ENCODE measurements at places on chromosomes 1 and 21.

- no peak for DNase-seq
These were observed 23.3 kb downstream of the ZP4 start for GRCh38 chr1:237867380-237867888.

- DNase-seq = no peak
These were observed 420.1 kb downstream of the DISC1 start for GRCh38 chr1:232046451-232047306.

DNA sequence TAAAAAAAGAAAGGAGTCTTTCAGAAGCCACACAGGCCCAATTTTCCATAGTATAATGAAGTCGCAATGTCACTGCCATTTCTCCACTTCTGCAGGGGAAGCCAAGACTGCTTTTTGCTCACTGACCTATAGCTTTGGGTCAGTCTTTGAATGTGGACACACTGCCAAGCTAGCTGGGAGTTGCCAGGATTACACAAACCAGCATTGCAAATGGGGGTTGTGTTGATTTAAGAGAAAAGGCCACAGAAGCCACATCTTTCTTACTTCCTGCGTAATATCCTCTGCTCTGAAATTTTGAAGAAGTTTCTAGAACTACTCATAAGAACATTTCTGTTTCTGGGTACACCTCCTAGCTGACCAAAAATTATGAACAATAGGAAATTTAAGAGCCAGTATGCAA, 45.8 kb upstream of the SAMSN1 start:
- no peak for DNase-seq

- no peak for DNase-seq
These were observed 9.7 kb upstream of the THEM4 start for GRCh38 chr1:151918819-151919610.

DNA sequence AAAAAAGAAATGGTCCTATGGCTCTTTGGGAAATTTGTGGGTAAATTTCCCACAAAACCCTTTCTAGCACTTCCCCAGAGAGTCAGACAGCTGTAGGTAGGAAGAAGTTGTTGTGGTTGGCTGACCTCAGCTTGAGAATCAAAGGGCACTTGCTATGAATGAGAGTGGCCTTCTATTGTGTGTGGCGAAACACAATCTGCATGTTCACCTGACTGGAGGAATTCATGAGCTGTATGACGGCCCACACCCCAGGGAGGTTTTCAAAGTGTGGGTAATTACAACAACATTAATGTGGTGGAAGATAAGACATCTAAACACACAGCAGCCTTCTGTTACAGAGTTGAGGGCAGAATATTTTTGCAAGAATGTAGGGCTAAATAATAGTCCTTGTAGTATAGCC, 38.8 kb downstream of the NGF start:
- no peak for DNase-seq

DNA sequence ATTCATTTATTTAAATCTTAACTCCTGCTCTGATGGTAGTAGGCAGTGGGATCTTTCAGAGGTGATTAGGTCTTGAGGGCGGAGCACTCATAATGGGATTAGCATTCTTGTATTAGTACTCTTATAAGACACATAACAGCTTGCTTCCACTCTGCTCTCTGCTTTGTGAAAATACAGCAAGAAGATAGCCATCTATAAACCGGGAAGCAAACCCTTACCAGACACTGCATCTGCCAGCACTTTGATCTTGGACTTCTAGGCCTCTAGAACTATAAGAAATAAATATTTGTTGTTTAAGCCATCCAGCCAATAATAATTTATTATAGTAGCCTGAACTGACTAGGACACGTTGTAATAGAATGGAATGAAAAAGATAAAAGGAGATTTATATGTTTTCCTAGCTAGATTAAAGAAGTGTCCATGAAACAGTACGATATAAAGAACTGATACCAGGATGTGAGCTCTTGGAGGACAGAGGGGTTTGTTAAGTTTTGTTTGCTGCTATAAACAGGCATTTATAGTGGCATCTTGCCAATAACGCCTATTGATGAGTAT, 869.9 kb downstream of the MRPL39 start:
- no peak for DNase-seq

GRCh38 chr1:157073944-157074685, 25.5 kb downstream of the ETV3L start:
- DNase-seq = no peak

DNA sequence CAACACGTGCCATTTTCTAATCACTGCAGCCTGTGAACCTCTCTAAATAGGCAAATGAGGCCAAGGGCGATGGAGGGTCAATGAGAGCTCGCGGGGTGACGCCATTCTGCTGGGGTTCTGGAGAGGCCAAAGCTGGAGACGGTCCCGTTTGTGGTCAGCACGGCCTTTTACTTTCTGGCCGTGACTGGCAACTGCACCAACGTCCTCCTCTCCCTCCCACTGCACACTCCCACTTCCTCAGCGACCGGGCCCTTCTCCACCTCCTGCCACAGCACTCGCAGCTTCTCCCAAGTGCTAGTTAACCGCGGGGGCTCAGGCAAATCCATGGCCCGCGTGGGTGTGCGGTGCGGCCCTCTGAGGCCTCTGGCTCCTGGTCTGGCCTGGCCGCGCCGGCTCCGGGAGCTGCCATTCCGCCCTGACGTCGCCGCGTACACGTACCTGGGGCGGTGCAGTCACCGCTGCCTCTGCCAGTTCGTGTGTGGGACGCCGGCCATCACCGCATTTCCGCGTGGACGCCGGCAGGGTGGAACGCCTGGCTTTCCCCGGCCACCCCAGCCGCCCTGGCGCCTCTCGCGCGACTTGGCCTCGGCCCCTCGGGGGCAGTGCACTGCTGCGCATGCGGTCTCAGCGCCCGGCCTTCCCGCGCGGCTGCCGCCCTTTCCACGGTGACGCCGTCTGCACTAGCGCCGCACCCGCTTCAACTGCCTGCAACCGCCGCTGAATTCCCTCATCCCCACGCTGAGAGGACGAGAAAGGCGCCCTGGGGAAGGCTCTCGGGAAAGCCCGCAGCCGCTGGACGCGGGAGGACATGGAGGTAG, 18.2 kb downstream of the OR2C3 start:
- no peak for DNase-seq

- no peak for DNase-seq
These were observed 18.2 kb upstream of the KIAA0040 start for GRCh38 chr1:175210744-175211143.

- no peak for DNase-seq
These were observed 7.4 kb downstream of the LRRC53 start for GRCh38 chr1:74504933-74505512.

GRCh38 chr1:215543191-215543606, 23.9 kb upstream of the KCTD3 start:
- DNase-seq = no peak

- no peak for DNase-seq
These were observed 6.1 kb downstream of the ATF3 start for GRCh38 chr1:212614453-212615200.

DNA sequence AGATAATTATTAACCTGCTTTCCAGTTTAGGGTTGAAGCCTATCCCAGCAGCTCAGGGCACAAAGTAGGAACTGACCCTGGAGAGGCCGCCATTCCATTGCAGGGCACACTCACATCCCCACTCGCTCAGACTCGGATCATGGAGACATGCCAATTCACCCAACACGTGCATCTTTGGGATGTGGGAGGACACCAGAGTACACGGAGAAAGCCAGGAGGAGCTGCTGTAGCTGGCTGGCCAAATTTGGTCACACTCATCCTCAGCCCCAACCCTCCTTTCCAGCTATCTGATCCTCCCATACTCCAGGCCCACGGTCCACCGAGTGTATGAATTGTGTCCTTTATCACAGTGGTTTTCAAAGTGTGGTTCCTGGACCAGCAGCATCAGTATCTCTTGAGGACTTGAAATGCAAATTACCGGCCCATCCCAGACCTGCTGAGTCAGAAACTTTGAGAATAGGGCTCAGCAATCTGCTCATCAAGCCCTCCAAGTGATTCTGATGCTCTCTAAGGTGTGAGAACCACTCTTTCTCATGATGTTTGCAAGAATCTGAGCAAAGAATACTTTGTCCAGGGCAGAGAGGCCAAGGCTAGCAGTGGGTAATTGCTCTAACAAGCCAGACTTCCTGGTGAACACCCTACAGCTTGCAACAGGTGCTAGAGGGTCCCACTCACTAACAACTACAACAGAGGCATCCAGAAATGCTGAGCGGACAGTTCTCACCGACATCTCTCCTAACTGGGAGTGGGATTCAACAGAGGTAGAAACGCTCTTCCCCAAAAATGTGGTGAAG, 26.3 kb downstream of the IER5 start:
- no peak for DNase-seq

GRCh38 chr1:152110365-152110859, 4.8 kb downstream of the TCHH start:
- DNase-seq = no peak

DNA sequence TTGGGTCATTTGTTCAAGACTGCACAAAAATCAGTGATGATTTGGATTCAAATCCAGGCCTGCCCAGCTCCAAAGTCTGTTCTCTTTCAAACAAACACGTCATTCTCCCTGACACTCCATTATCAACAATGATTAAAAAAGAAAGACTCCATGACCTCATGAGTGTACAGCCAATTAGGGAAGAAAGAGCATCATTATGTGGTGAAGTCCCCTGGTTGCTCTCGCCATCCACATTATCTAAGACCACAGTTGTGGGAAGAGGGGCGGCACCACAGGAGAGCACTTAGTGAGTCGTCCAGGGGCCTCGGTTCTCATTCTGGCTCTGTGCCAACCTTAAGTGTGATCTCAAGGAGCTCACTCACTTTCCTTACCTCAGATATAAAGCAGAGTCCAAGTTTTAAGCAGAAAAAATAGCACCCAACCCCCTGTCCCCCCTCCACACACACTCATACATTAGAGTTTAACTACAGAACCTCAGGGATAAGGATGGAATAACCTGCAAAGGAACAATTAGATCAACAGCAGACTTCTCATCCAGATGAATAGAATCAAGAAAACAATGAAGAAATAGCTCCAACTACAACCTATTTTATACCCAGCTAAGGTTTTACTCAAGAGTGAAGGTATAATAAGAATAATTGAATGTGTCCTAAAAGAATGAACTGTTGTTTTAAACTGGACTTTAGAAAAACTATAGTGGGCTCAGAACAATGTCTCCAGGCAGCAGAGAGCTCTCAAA, 47.8 kb downstream of the COL6A1 start:
- DNase-seq = no peak

DNA sequence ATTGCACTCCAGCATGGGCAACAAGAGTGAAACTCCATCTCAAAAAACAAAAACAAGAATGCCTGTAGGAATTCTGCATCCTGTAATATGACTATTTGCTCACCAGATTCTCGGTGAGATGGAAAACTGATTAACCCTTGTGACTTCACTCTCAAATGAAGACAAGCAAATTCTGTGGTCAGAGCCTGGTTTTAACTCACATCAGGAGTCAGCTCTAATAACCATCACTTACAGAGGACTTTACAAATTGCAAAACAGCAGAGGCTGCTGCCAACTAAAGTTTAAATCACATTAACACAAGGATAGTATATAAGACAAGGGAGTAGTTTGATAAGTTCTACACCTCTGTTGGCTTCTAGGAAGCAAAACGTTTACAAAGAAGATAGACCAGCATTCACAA, 35.7 kb upstream of the FAM163A start:
- DNase-seq = no peak

- DNase-seq = no peak
These were observed 28.8 kb downstream of the CFAP74 start for GRCh38 chr1:1974834-1975233.

- no peak for DNase-seq
These were observed 13.9 kb downstream of the WNT2B start for GRCh38 chr1:112522621-112523020.

- DNase-seq = no peak
These were observed 203.1 kb downstream of the BARHL2 start for GRCh38 chr1:90513956-90514355.

- no peak for DNase-seq
These were observed 13.0 kb downstream of the OSBPL9 start for GRCh38 chr1:51629918-51630317.

- DNase-seq = no peak
These were observed 65.7 kb downstream of the MRPL37 start for GRCh38 chr1:54265659-54266058.

DNA sequence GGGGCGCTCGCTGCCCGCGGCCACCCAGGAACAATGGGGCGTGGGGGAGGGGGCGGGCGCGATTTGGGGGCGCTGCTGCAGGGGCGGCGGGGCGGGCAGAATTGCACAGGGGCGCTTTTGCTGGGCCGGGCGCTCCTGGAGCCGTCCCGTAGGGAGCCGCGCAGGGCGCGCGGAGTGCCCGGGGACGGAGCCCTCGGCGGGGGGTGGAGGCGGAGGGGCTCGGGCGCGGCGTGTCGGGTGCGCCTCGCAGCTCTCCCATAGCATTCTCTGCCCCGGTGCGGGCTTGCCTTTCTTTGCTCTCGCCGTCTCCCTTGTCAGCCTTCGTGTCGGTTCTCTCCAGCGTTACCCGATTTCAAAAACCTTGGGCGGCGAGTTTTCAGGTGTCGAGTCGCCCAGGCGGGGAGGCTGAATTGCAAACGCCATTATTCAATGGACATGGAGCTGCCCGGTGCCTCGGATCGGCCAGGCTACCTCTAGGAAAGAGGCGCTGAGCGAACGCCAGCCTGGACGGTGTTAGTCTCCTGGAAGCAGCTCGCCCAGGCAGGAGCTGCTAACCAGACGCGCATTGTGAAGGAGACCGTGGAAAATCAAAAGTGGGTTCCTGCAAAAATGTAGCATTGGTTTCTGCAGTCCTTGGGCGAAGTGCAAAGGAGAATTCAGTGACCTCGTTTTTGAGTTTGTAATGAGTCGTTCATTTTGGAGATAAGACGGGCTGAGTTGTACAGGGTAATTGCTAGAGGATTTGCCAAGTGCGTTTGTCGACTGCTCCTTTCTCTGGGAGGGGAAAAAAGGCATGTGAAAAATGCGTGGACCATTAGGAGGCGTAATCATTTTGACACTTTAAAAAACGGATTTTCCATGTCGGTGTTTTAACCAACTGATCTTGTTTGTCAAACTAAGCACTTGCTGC, 626 bp downstream of the CXADR start:
- no peak for DNase-seq

GRCh38 chr1:163055005-163055404, 14.2 kb upstream of the RGS4 start:
- DNase-seq = no peak

DNA sequence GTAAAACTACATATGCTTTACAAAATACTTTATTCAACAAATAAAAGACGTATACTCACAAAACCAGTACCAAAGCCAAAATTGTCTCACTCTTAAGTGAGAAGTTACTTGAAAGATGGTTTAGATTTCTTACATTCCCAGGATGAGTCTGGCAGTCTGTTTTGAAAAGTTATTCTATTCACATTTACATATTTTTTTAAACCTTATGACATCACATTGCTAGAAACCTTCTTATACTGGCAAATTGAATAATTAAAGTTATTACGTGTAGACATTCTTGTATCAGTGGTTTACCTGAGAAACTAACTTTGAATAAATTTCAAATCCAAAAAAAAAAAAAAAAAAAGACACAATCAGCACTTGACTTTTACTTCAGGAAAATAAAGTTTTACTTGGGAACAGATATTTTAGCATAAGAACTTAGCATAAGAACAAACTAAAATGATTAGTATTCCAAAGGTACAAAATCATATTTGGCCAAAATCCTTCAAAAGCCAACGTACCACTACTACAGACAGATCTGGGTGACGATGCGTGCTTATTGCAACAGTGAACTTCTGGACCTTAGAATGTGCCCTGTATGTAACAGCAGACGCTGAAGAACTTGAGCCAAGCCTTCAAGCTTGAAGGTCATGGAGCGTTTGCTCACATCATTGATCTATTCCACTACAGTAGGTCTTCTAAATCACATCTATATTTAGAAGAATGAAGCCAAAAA, 2.5 kb downstream of the CDC42BPA start:
- DNase-seq = no peak

- DNase-seq = no peak
These were observed 1.3 kb downstream of the CNN3 start for GRCh38 chr1:94925561-94926125.
